Activated naive CD8-positive, alpha-beta T cell treated with anti-CD3 and anti-CD28 coated beads, Interleukin-2, amount 10 ng/mL, durations not matched to agents 7 days and 5 days (primary cell): ENCODE measurements at places on chromosomes 3 and 15. TPM values are rescaled to one million over a fixed set of nuclear protein-coding genes. Genes with fewer than 3 reads are reported as not detected.

DNA sequence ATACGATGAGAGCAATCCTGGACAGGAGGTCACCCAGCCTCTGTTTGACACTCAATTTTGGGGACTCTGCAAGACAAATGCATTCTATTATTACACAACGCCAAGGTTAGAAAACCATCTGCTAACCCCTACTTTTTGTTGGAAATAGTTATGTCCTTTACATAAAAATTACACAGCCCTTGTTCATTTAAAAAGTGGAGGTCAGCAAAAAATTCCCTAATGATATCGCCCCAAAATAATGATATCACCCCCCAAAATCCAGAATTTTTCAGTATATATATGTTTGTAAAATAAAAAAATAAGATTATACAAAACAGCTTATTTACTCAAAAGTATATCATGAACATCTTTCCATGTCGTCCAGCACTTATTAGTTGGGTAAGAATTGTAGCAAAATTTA lies 11.4 kb downstream of the ROPN1 start:
- no peak for DNase-seq

GRCh38 chr15:66007663-66008262 lies 138.5 kb downstream of the RAB11A start:
- no peak for DNase-seq

GRCh38 chr15:101126618-101127505 lies 125.0 kb downstream of the CHSY1 start:
- DNase-seq: peak; percentile 53

DNA sequence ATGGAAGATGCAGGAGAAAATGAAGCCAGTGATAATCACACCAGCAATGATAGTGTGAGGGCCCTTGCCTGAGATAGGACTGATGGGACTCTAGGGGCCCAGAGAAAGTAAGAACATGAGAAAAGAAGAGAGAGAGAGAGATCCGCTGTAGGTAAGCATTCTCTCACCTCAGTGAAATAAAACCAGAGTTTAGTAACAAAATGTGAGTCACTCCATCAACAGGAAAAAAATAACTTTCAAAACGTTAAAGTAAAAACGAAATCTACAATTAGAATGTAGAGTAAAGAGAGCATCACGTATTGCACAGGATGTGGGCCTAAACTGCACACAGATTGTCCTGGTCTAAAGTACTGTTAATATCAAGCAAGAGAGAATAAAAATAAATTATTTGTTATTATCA lies 6.8 kb upstream of the PRSS50 start:
- DNase-seq: no peak

DNA sequence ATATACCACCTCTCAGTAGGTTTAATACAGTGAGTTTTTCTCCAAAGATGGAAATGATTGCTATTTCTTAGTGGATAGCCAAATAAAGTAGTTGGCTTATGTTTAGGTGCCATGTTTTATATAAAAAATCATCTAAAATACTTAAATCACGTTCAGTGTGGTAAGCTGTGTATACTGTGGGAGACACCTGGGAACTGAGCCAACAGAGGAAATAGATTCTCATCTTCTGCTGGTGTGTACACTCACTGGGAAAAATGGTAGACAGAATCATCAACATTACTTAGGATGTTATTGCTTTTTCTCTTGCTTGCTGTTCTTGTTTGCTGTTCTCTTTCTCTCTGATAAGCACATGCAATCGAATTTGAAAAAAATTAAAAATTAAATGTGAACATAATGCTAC lies 112.6 kb upstream of the MB21D2 start:
- no peak for DNase-seq

- no peak for DNase-seq
Observed at GRCh38 chr3:30140356-30141075, 465.9 kb upstream of the TGFBR2 start.

DNA sequence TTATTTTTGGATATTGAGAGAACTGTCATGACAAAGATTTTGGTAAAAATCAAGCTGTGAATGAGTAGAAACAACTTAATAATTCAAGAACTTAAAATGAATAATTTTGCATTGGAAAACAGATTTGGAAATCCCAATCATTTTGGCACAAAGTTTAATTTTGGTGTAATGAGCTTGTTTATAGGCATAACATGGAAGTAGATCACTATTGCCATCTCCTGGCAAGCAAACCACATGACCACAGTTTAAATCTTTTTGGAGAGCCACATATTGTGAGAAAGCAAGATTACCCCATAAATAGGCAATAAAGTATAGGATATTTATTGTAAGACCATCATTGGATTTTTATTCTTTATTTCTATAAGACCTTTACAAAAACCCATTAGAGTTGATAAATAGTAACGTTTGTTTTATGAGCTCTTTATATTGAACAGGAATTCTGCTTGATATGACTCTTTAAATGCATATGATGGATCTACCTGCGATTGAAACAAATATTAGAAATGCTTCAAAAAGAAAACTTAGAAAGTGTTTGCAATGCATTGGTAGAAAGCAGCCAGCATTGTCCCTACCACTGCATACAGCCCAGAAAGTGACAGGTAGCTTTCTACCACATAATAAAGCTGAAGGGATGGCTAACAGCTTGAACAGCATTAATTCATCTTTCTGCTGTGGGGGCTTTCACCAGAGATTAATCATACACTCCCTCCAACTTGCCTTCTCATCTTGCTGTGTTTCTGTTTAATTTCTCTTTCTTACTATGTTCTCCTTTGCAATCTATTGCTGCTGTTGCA lies 766.8 kb downstream of the TBL1XR1 start:
- no peak for DNase-seq

- DNase-seq: no peak
Observed at GRCh38 chr3:171691485-171691884, 118.8 kb downstream of the PLD1 start.

DNA sequence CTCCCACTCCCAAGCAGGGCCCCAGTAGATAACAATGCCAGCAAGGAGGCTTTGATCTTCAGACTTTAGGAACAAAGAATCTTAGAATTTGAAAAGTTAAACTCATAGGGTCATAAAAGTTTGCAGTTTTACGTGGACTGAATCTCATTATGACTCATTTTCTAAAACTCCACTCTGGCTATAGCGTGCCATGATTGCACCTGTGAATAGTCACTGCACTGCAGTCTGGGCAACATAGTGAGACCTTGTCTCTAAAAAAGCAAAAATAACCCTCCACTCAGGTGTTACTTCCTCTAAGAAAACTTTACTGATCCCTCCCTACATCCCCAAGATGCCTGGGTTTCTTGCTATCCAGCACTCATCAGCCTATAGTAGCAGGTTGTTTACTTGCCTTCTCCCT lies 104.5 kb downstream of the IL20RB start:
- no peak for DNase-seq

GRCh38 chr3:80018375-80018774 lies 250.6 kb upstream of the ROBO1 start:
- no peak for DNase-seq

DNA sequence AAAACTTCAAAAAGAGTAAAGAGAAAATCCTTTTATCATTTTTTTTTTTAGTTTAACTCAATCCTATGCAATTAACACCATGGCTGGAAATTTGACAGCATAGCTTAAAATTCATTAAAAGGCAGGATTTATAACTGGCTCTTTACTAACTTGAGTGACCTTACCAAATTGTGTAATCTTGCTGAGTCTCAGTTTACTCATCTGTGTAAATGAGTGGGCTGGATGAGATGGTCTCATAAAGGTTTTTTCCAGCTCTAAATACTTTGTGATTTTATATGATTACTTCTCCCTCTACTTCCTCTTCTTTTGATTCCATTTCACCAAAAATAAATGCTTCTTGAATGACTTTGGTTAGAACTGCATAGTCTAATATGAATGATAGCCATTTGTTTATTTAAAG lies 234.9 kb upstream of the SATB1 start:
- DNase-seq: no peak

GRM2 gene
- 1.4 TPM for total RNA-seq

CAMKV gene
- total RNA-seq: not detected

LSAMP gene
- not detected for total RNA-seq

GOLGA8J gene
- 0.80 TPM for total RNA-seq
